ENCODE measurements at places on chromosomes 11 and 22.

DNA sequence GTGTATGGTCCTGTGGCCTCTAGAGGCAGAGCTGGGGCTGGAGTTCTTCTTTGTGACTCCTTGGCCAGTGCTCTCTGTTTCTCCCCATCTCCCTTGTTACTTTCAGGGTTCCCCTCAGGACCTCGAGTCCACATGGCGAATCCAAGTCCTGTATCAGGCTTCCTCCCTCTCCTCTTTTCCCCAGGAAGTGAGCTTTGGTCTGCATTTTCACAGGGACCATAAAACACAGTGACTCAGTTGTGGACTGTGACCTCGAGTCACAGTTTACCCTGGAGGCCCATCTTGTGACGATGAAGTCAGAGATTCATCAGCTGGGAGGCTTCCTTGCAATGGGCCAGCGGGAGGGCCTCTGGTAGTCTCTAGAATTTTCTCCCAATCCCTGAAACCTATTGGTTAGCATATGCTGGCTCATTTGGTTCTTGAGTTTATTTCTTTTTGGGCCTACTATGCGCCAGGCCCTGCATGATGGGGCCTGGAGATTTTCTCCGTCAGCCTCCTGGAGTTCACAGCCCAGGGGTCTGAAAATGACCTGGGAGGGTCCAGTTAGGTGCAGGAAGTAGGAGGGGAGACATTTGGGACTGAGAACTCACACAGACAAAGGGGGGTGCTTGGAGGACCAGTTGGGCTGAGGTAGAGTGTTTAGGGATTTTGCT, 100.8 kb downstream of the KIAA1671 start:
- DNase-seq = no peak

DNA sequence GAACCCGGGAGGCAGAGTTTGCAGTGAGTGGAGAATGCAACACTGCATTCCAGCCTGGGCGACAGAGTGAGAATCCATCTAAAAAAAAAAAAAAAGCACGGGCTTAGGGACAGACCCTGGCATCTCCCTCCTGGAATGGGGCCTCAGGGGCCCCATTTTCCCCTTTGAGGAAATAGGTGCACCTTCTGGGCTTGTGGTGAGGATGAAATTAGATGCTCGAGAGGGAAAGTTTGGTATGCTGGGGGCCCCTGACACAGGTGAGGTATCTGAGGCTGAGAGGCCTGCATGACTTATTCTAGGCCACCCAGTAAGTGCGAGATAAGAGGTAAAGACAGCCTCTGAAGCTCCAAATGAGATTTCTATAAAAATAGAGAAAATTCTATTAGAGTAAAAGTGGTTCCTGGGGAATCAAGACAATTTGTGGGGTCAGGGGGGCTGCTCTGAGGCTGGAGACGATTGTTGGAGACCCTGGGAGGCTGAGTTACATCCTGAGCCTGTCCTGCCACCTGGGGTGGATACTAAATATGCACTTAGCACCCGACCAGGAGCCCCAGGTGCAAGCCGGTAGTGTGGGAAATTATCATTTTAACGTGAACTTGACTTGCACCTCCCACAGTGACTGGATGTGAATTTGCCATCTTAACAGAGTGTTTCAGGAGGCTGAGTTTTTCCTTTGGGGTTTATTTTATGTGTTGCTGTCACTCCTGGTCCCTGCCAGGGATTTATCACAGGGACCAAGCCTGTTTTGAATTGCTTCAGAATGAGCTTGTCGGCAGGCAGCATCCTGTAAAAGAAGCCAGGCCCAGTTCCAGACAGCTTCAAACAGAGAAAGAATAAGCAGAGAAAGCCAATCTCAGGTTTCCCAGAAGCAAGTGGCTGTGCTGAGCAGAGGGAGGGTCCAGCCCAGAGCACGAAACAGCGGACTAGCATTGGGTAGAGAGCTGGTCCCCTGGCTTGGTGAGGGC, 48.4 kb upstream of the TSKU start:
- DNase-seq = no peak

DNA sequence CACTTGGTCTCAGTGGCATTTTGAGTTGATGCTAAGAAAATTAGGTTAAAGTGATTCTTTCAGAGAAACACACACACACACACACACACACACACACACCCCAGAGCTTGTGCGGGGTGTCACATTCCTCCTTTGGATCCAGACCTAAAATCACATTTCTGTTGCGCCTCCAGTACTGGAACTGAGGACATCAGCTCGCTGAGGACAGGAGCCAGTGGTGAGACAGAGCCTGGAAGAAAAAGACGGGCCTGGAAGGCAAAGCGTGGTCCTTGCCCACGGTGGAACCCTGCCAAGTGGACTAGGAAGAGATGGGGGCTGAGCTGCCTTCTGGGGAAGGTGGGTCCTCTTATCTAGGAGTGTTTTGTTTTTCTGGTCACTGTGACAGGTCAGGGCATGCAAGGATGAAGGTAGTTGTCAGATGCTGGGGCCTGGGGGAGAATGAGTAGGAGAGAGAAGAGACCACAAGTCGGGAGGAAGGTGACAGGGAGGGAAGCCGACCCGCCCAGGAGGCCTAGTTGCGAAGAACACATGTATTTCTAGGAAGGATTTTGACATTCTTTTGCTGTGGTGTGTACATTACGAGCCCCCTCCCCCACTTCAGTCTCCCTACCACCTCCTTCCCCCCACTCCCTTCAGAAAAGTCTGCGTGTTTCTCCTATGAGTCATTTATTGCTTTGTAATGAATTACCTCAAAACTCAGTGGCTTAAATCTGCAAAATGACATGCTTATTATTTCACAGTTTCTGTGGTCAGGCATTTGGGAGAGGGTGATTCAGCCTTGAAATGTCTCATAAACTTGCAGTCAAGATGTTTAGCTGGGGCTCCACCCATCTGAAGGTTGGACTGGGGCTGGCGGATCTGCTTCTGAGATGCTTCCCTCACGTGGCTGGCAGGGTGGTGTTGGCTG, 4.8 kb upstream of the ELFN2 start:
- DNase-seq = no peak

DNA sequence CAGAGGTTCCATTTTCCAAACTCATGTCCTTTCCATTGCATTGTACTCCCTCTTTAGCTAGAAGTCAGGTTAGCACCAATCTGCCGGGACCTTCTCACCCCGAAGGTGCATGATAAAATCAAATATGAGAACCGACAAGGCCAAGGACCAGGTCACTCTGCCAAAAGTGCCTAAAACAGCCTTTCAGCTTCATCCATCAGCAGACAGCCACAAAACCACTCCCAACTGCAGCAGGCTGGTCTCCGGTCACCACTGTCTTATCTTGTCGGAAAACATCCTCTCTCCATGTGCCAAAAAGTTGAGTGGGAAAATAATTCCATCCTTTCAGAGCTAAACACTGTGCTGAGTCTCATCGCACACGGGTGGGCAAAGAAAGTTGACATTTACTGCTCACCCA, 1.4 kb downstream of the PI4KA start:
- DNase-seq = no peak

DNA sequence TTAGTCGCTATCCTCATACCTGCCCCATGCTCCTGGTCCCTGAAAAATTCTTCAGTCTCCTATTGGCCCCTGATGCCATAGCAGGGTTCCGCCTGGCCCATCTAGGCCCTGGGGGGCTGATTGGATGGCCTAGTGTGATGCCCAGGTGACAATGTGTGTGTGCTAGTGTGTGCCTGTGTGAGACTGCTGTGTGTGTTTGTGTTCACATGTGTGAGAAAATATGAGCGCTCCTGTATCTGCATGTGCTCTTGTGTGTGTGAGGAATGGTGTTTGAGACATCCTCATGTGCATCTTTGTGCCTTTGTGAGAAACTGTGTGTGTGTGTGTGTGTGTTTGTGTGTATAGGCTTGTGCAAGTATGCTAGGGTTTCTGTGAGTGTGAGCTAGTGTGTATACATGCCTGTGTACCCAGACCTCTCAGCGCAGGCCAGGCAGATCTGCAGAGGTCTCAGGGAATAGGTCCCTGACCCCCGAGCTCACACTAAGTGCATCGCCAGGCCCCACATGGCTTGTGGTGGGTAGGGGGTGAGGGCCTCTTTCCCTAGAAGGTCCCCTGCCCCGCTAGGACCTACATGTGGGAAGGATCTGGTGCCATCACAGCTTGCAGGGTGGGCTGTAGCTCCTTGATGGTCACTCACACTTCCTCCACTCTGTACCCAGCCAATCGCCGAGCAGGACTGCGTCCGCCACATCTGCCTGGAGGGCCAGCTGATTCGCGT, 64.6 kb downstream of the OTOG start:
- no peak for DNase-seq

- no peak for DNase-seq
Measured at GRCh38 chr11:75576017-75576416, 14.0 kb downstream of the SERPINH1 start.

- DNase-seq = no peak
Measured at GRCh38 chr11:114250993-114251814, 45.0 kb upstream of the NNMT start.

- no peak for DNase-seq
Measured at GRCh38 chr11:79699246-79699645, 258.4 kb upstream of the TENM4 start.

GRCh38 chr11:69662021-69662698, 13.0 kb downstream of the LTO1 start:
- no peak for DNase-seq

DNA sequence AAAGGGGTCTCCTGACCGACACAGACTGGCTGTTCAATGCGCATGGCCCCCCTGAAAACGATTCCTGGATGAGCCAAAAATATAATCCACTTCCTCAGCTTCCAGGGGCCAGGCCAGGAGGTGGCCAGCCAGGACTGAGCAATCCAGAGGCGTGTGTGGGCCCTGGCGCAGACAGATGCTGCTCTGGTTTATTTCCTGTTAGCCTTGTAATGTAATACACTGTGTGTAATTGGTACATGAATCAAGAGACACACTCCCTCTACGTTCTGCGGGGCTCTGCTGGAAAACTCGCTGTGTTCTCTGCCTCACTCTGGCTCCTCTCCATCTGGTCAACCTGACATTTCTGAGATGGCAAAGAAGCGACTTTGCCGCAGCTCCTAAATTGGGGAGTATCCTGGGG, 26.3 kb upstream of the ISX start:
- DNase-seq = no peak

GRCh38 chr11:132347156-132348090, 977.0 kb downstream of the NTM start:
- no peak for DNase-seq

DNA sequence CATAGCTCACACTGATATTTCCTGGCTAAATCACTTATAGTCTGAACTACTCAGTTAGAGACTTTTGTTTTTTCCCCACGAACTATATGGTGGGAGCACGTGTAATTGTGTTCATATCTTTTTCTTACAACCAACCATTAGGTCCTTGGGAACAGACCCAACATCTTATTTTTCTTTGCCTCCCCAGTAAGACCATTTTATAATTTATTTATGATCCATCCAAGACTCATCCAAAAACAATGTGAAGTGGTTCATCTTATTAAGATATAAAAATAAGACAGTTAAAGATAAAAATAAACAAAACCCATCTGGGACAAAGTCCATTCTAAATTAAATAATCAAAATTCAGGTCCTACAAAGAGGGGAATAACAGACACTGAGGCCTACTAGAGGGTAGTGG, 90.8 kb downstream of the FAM168A start:
- no peak for DNase-seq

GRCh38 chr11:21485006-21485405, 707.9 kb upstream of the ANO5 start:
- DNase-seq = no peak

DNA sequence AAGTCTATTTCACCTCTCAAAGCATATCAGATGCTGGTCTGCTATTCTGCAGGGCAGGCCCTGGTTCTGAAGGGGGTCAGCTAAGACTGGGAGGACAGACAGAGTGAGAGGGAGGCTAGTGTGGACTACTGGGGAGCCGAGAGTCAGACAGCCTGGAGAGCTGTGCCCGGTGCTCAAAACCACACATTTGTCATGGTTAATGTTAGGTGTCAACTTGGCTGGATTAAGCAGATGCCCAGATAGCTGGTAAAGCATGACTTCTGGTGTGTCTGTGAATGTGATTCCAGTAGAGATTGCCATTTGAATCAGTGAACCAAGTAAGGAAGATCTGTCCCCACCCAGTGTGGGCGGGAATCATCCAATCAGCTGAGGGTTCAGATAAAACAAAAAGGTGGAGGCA, 102.6 kb downstream of the SNX19 start:
- DNase-seq = no peak

DNA sequence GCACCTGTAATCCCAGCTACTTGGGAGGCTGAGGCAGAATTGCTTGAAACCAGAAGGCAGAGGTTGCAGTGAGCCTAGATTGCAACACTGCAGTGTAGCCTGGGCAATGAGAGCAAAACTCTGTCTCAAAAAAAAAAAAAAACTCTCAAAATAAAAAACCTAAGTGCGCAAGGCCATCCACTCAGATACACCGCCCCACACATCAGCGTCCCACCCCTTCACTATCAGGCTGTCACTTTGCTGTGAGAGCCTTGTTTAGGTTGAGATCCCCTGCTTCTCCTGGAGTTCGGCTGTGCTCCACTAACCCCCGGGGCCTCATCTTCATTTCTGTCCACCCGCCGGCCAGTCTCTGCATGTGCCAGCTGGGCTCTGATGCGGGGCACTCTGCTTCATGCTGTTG, 12.1 kb downstream of the SLC25A1 start:
- no peak for DNase-seq

- DNase-seq = no peak
Measured at GRCh38 chr11:69352166-69352565, 58.2 kb downstream of the MYEOV start.

- DNase-seq = no peak
Measured at GRCh38 chr11:45655347-45655756, 10.1 kb downstream of the CHST1 start.

DNA sequence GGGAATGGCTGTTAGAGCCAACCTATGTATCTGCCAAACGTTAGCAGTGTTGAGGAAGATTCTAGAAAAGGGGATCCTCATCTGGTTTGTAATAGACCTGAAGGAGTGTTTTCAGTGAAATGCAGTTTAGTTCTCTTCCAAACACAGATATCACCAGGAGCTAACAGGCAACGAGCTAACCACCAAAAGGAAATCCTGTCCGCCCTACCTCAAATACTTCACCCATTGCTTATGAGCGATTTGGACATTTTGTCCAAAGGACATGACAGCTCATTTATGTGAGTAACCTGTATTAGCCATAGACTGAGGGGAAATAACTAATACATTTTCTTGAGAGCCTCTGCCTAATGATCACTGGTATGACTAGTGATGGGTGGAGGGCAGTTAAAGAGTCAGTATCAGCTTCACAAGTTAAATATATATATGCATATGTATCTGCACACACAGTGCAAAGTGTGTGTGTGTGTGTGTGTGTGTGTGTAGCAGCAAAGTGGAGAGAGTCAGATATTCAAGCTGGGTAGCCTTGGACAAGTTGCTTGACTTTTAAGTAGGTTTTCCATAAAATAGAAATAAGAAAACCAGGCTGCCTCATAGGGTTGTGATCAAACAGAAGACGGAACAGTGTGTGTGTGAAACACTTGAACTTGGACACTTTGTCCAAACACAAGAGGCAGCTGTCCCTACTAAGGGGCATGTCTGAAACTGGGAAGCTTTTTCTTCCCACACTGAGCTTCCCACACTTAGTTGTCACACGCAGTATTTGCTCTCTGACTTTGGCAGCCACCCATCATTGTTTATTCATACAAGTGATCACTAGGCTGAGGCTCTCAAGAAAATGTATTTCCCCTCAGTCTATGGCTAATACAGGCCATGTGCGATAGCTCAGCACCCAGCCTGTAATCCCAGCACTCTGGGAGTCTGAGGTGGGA, 940 bp upstream of the C11orf91 start:
- no peak for DNase-seq
